ENCODE measurements at places on chromosomes 3 and 15.

DNA sequence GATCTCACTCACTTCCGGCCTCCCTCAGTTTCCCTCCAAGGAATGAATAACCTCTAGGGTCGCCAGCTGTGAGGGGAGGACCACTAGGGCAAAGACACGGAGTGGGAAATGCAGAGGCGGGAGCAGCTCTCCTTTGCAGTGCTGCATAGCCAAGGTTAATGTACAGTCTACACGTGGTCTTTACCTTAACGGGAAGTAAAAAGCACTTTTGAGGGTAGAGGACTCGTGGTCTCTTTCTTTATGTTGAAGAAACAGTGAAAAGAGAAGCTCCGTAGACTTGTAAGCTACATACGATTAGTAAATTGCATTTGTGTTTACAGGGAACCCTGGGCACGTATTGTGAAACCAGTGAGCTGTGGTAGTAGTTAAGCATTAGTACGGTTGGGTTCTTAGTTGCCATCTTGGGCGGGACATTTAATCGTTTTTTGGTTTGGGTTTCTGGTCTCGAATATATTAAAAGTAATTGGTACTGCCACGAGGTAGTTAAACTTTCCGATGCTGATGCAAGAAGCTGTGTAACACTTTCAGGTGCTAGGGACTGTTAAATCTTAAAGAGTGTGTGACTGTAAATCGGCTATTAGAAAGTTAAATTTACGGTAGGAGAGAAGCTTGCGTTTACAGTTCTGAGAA, 828 bp downstream of the U2SURP start:
- DNase-seq, result peak; percentile 26

- DNase-seq, result no peak
These were observed 36.4 kb upstream of the ESYT3 start for GRCh38 chr3:138397983-138398382.

GRCh38 chr3:89742546-89742945, 635.1 kb downstream of the EPHA3 start:
- DNase-seq, result no peak

DNA sequence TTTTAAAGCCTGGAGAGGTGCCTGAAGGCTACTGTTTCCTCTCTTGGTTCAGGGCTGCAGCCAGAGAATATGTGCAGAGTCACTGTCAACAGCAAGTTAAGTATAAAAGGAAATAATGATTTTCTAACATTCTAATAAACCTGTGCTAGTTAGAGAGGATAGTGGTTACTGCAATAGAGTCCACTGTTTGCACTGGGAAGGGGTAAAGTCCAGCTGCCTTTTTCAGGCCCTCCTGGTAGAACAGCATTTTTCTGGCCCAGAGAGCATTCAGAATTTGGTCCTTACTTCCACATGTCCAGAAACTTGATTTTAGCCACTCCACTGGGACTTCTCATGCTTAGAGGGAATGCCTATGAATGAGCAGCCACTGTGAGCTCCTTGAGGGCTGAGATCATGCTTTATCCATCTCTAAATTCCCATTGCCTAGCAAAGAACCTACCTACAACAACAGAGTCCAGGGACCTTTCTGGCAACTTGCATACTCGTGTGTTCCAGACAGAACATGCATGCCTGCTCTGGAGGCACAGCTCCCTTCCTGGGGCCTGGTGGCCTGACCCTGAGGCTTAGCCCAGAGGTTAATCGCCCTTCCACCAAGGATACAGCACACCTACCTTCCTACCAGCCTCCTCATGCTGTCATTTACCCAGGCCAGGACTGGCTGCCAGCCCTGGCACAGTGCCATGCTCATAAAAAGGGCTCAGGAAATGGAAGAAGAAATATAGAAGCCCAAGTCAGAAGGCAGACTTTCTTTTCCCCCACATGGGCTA, 50.3 kb upstream of the ATP13A3 start:
- DNase-seq, result no peak

DNA sequence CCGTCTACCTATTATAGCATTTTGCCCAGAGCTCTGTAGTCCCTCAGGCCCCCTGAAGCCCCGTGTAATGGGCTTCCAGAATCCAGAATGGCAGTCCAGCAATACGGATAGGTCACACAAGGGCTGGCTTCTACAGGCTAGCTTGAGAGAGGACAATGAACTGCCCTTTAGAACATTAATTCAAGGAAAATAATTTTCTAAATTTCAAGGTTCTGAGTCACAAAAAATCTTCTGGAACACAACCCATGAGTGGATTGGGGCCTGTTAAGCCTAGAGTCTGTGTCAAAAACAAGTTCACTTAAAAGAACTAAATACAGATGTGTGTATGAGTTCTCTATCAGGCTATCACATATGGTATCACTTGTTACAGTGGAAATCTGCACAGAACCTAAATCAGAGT, 28.8 kb downstream of the DCP1A start:
- DNase-seq, result peak; percentile 74

GRCh38 chr15:65942436-65942835, 73.1 kb downstream of the RAB11A start:
- DNase-seq, result no peak

DNA sequence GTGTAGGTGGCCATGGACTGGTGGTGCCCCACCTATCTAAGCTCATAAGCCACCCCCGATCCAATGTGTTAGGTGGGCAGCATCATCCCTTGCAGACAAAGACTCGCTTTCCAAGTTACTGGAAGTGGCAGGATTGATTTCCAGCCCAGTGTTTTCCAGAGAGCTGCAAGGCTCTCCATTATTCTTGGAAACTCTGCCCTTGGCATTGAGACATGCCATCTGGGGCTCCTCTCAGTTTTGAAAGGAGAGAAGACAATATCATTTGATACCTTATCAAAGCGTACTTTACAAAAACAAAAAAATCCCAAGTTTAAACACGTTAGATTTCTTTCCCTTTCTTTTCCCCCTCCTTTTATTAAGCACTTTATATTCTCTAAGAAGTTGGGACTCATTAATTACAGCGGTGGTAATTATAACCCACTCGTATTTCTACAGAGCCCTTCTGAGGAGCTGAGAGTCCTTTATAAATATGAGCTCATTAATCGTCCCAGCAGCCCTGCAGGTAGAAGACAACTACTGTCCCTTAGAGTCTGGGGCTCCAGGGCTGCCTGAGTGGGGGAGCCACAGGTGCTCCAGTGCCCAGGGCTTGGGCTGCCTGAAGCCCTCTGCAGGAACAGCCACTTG, 226.1 kb downstream of the TLE3 start:
- no peak for DNase-seq

GRCh38 chr3:133512416-133513089, 60.9 kb upstream of the CDV3 start:
- DNase-seq, result no peak

GRCh38 chr3:44976002-44976815, at the start of the genes EXOSC7 and ZDHHC3:
TSS of gene EXOSC7 (plus strand) at chr3:44976244. CDS start at chr3:44976278, 34 bp downstream.
TSS of gene ZDHHC3 (minus strand) at chr3:44976174. CDS start at chr3:44959436, 16,738 bp downstream.
- peak; percentile 82 for DNase-seq

DNA sequence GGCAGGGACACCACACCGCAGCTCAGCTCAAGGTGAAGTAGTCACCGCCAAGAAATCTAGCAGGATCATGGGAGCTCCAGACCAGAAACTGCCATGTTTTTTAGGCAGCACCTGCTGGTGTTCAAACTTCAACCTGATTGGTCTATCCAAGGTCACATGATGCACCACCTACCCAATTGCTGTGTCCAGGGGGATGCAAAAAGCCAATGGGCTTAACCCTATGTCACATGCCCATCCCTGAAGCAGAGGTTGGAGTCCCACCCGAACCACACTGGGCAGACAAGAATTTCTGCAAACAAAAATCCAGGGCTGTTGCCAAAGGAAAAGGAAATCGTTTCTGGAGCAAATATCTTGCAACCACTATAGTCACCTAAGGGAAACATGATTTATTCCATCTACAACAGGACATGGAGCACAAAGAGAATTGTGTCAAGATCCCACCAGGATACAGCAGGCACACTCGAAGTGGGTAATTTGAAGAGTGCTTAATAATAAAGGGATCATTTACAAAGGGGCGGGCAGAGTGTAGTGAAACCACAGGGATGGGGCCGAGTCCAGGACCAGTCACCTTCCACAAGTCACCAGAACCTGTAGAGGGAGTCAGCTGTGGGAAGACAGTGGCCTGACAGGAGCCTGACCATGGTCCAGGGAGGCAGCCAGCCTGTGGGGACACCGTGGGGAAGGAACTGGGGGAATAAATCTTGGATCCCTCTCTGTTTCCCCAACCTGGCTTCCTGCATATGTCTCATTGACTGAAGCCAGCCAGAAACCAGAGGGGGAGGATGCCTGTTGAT, 34.2 kb upstream of the TSEN2 start:
- no peak for DNase-seq

DNA sequence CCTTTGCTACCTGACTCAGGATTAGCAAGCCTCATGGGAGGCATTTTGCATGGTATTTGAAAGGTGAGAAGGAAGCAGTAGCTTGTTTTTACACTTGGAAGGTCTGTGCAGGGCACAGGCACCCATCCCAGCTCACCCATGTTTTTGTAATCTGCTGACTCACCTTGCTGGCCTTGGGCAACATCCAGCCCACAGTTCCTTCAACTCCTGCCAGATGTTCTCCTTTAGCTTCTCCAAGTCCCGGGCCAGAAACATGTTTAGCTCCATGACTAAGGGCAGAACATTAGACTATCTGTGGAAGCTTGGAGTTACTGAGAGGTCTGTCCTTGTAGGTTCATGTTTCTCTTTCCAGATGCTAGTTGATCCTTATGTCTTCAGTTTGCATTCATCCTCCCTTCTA, 12.4 kb upstream of the ZNF770 start:
- peak; percentile 87 for DNase-seq

DNA sequence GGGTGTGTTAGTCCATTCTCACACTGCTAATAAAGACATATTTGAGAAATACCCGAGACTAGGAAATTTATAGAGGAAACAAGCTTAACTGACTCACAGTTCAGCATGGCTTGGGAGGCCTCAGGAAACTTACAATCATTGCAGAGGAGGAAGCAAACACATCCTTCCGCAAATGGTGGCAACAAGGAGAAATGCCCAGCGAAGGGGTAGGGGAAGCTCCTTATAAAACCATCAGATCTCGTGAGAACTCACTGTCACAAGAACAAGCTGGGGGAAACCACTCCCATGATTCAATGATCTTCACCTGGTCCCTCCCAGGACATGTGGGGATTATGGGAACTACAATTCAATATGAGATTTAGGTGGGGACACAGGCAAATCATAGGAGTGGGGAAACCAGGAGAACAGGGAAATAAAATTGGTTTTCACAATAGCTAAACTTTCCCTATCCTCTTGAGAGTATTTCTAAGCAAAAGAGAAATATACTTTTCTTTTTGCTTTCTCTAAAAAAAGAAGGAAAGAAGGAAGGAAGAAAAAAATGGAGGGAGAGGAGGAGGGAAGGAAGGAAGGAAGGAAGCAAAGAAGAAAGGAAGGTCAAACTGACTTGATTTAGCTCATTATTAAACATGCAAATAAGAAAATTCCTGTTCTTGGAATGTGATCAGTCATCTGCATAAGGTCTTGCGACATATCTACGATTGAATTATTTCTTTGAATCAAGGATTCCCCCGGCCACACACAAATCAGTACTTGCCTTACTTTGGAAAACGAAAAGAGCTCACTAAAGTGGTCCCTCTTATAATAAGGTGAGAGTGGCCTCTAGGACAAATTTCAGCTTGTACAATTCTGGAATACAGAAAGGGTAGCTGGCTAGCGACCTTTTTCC, 75.2 kb downstream of the LIPC start:
- DNase-seq, result no peak

DNA sequence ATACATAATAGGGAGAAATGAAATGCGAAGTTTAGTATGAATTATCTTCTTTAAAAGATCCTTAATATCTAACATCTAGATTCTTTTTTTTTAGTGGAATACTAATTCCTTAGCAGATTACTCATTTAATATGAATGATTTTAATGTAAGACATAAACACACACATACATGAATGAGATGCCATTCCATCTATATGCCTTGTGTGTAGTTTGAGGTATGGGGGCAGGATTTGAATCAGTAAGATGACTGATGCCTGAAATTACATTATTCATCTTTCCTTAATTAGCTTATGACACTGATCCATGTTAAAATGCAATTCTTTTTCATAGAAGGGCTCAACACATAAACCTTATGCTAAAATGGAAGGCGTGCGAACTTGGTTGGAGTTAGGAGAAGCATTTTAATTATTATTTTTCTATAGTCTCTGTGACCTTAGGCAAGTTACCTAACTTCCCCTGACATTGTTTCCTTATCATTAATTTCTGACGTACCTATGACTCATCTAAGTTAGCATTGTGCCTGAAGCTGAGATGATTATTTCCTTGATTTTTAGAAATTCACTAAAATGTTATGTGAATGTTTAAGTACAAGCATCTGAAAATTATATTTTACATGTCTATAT, 10.8 kb upstream of the BNIP2 start:
- DNase-seq, result no peak

- DNase-seq, result no peak
These were observed 29.4 kb upstream of the ATP11B start for GRCh38 chr3:182763896-182764295.

DNA sequence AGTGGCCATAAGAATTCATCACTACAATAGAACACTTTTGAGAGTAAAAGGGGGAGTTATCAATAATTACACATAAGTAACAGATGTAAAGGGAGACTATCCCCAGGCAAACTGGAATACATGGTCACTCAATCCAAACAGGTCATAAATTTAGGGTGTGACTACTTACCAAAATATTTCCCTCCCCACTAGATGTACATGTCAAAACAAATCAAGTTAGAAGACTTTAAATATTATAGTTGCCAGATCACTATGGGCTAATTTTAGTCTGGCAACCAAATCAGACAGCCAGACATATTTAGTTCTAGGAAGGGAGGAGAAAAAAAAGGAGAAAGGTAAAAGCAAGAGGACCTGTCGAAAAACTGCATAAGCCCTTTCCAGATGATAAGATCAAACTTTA, 23.1 kb downstream of the SLC24A5 start:
- DNase-seq, result peak; percentile 7

- no peak for DNase-seq
These were observed 184.9 kb downstream of the SV2B start for GRCh38 chr15:91284758-91285466.

DNA sequence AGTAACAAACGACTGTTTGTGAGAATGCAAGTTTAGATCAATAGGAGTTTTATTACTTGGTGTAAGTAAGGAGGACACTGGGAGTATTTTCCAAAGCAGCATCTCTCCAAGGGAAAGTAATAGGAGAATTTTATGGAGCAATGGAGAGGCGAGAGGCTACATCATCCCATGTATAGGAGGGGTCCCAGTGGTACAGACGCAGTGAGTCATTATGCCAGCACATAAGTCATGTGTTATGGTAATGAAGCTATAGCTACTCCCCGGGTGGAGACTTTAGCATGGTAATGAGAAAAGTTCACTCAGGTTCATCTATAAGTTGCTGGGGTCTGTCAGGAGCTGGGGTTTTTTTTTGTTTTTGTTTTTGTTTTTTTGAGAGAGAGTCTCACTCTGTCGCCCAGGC, 29.5 kb upstream of the ZNF445 start:
- DNase-seq, result no peak

DNA sequence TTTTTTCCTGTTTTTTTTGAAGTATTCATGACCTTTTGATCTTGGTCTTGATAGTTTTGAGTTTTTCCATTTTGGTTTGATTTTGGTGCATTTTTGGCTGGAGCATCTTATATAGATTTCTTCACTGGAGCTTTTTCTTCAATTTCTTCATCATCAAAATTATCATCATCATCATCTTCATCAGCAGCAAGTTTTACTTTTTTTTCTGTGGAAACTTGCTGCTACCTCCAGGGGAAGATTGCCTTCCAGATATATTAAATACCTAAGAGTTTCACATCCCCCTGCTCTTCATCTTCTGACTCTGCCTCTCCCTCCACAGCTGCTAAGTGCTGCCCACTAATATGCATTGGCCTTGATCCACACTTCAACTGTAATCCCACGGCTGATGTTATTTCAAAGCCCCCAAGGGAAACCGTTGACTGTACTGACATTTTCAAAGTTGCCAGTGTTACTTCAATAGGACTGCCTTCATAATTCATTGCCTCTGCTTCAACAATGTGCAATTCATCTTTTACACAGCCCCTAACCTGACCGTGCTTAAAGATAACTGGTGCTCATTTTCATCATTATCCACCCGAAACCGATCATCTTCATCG, 151.7 kb downstream of the NR1D2 start:
- DNase-seq, result no peak

All from AG10803 (cell line).